Caki2 (cell line): ENCODE measurements at places on chromosomes 7 and 10. TPM values are rescaled to one million over a fixed set of nuclear protein-coding genes. Genes with fewer than 3 reads are reported as not detected.

DNA sequence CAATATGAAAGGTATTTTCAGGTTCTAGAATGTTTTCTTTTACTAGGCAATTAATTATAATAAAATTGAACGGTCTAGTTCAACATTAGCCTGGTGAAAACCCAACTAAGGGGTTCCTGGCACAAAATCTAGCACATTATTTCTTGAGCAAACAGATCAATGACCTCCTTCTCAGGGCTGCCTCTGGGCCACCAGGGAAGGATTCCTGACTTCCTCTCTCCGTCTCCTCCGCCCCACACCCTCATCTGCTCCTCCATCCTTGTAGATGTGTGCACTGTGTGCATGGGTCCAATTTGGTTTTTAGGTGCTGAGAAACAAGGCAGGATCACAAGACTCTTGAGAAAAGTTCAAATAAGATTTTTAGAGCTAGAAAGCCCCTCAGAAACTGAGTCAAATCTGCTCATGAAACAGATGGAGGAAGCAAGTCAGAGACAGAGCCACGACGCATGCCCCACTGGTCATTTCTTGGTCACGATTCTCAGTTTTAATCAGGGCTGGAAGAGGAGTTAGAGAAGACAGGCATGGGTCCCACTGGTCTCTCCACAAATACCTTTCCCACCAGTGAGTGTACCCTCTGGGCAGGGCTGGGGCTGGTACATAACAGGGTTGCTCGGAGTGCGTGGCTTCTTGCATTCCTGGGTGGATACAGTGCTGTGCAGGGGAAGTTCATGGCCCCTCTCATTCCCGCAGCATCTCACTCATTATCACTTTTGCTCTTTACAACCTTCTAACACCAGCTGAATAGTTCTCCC is 3.8 kb downstream of the TRPV6 start:
- no peak for DNase-seq

- DNase-seq = no peak
Measured at GRCh38 chr10:112189465-112189864, 5.9 kb upstream of the GPAM start.

DNA sequence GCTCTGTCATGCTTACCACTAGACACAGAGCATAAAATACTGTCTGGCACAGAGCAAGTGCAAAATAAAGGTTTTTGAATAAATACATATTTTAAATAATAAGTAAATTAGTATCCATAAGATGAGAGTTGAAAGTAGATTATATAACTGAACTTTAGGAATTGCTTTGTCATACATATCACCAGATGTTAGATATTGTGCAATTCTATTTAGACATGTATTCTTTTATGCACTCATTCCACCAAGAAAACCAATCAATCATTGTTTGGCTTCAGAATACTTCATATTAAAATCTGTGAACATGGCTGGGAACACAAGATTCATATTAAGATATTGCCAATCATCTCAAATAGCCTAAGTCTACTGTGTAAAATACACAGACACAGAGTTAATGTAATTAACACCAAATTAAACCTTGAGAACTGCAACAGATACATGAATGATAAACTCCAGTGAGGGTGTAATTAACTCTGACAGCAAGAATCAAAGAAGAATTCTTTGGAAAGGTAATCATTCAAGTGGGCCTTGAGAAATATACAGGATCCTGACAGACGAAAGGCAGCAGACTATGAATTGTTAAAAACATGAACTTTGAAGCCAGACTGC is 201.0 kb upstream of the PTN start:
- DNase-seq = no peak

GRCh38 chr7:45267262-45267661 is 109.7 kb downstream of the RAMP3 start:
- DNase-seq = no peak

GRCh38 chr7:111872450-111873325 is 310.4 kb upstream of the IMMP2L start:
- no peak for DNase-seq

DNA sequence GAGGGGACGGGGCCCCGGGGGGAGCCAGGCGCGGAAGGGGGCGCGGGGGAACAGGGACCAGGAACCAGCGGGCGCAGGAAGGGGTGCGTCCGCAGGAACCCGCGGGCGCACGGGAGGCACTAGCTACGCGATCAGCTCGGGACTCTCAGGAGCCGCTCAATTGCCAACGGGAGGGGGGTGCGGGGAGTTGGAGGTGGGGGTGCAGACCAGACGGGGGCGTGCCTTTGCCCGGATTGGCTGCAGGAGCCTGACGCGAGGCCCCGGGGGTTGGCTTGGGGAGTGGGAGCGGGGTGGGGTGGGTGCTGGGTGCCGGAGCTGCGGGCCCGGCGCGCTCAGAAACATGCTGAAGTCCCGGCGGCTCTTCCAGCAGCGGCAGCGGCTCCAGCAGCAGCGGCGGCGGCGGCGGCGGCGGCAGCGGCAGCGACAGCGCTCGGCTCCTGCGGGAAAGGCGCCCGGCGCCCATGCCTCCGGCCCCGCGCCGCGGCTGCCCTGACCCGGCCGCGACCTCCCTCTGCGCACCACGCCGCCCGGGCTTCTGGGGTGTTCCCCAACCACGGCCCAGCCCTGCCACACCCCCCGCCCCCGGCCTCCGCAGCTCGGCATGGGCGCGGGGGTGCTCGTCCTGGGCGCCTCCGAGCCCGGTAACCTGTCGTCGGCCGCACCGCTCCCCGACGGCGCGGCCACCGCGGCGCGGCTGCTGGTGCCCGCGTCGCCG is at the start of gene ADRB1:
ADRB1 (plus strand) TSS at position 335 of the 715 bp plus-strand sequence; CDS start at position 602, 267 bp downstream.
- peak; percentile 30 for DNase-seq

- DNase-seq = no peak
Measured at GRCh38 chr7:95669513-95669912, 73.2 kb upstream of the PDK4 start.

DNA sequence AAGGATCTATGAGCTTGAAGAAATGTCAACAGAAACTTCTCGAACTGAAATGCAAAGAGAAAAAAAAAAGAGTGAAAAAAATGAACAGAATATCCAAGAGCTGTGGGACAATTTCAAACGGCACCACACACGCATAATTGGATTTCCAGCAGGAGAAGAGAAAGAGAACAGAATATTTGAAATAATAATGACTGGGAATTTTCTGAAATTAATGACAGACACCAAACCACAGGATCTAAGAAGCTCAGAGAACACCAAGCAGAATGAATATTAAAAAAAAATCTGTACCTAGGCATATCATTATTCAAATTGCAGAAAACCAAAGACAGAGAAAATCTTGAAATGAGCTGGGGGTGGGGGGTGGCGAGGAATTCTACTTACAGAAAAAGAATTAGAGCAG is 27.2 kb downstream of the DPYSL4 start:
- no peak for DNase-seq

DNA sequence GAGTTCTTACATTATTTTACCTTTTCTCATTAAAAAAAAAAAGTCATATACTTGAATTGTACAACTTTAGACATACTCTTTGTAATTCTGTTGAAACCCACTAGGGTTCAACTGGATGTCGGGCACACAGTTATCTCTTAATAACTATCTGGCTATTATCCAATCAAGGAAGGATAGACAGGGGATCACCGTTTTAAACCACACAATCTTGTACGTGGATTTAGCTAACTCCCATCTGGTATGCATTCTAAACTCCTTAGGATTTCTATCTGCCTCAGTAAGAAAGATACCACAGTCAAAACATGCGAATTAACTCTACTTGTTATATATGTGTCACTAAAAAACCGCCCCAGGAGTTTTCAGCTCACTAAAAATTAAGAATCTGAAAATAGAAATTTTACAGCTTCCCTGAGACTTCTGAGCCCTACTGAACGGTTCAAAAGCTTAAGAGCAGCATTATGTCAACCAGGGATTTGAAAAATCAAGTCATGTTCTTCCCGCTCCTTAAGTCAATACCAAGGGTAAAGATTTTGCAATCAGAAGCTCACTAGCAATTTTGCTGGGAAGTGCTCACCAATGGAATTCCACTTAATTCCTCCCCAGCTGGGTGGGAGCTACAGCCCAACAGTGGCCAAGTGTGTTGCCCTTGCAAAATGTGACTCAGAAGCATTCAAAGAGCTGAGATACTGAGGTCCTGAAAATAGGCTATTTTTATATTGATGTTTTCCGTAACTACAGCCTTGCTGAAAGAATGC is 267.0 kb downstream of the FRMD4A start:
- no peak for DNase-seq

DNA sequence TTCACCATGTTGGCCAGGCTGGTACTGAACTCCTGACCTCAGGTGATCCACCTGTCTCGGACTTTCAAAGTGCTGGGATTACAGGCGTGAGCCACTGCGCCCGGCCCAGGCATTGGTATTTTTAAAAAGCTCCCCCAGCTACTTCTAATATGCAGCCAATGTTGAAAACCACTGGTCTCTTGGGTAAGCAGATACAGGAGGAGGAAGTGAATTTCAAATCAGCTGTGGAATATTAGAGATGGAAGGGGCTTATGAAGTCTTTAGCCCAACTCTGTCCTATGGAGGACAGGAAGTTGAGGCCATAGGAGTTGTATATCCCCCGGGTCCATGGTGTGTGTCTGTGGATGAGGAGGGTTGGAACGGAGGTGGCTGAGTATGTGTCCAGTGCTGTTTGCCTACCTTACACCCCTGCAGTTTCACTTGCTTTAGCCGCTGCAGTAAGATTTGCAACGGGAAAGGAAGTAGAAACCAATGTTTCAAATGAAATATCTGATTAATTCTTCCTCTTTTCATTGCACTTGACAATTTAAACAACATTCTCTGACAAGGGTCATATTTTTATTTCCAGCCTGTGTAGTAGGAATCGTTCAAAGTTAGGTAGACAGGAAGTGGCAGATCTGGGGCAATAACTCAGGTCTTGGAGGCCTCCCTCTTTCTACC is 3.4 kb downstream of the PDE6C start:
- no peak for DNase-seq

- no peak for DNase-seq
Measured at GRCh38 chr10:79353000-79353406, 5.7 kb downstream of the PPIF start.

- DNase-seq = no peak
Measured at GRCh38 chr7:128174386-128174785, 66.7 kb upstream of the LEP start.

GRCh38 chr10:112262546-112262945 is 20.7 kb upstream of the TECTB start:
- DNase-seq = no peak

- no peak for DNase-seq
Measured at GRCh38 chr7:81956520-81956919, 186.7 kb upstream of the HGF start.

DNA sequence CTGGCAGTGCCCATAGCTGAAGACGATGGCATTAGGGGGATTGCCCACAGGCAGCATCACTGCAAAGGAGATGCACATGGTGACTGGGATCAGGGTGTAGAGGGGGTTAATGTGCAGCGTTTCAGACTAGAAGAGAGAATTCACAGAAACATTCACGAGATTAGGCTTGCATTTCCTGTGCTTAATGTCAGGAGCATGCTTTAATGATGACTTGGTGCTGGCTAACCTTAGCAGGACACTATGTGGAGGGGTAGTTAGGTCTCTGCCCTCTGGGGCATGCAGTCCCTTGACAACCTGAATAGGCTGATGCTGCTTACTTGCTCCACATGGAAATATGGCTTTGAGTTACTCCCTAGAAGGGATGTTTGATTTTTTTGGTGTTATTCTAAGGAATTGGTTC is 21.8 kb downstream of the STMP1 start:
- DNase-seq = no peak

GRCh38 chr7:118945911-118946682 is 721.6 kb downstream of the ANKRD7 start:
- no peak for DNase-seq

DNA sequence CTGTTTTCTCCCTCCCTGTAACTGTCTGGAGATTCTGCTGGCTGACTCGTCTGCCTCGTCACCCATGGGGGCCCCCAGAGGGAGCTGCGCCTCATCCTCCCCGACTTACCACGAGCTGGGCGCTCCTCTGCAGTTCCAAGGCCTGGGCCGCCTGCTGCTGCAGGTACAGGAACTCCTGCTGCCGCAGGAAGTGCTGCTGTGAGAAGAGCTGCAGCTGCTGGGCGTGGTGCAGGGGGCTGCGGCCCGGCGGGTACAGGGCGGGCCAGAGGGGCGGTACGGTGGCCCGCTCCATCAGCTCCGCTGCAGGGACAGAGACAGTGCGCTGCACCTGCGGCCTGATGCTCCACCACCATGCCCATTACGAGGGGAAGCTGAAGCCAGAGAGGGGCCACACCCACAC is 47.7 kb downstream of the TNRC18 start:
- no peak for DNase-seq

GRCh38 chr10:97740613-97741012 is 3.7 kb downstream of the ZFYVE27 start:
- no peak for DNase-seq

GRCh38 chr7:111660478-111660877 is 98.2 kb upstream of the IMMP2L start:
- DNase-seq = no peak

GRCh38 chr7:50047716-50048115 is 45.3 kb downstream of the ZPBP start:
- no peak for DNase-seq

- no peak for DNase-seq
Measured at GRCh38 chr10:73847031-73847430, 27.3 kb downstream of the CAMK2G start.

DNA sequence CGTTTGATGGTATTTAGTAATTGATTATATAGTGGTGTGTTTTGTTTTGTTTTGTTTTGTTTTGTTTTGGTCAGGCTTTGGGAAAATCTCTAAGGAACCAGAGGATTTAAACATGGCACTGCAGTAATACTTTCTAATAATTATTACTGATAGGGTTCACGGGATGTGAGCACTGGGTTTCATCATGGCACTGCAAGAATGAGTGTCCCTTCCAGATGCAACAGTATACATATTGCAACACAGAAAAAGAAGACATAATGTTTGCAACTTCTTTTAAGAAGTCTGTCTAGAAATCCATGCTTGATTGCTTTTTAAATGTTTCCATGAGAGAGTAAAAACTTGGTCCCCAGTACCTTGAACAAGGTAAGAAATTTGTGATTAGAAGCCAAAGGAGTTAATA is 2.2 kb upstream of the CDCA7L start:
- no peak for DNase-seq

- DNase-seq = no peak
Measured at GRCh38 chr7:66682350-66683093, 53.8 kb downstream of the KCTD7 start.

DNA sequence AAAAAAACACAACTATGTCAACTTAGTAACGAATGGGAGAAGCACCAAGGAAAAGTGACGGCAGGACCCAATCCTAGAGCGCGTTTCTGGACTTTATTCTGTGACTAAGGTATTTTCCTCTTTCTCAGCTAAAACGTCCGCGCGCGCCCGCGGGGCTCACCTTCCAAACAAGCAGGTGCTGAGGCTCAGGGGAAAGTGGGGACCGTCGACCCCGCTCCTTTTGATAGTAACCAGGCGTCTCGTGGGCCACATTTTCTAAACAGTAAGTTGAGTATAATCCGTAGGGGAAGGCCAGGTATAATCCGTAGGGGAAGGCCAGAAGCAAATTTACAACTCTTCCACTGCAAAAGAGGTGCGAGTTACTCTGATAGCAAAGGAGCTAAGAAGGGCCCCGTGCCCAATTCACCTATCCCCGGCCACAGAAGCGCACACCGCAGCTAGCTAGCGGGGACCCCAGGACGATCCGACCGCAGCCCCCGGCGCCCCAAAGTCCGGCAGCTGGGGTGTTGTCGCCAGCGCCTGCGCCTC is 743 bp downstream of the MKI67 start:
- no peak for DNase-seq

PNLIPRP1 gene
- not detected in 2 replicates for total RNA-seq

GDF2 gene
- not detected in 2 replicates for total RNA-seq

BLNK gene
- total RNA-seq = not detected in 2 replicates

RARRES2 gene
- total RNA-seq = 2.7 and 10.6 TPM in 2 replicates

NOBOX gene
- not detected in 2 replicates for total RNA-seq

ENO4 gene
- total RNA-seq = 0.07 TPM in 1 of 2 replicates, not detected in the other

GDF10 gene
- total RNA-seq = not detected in 2 replicates

DDX56 gene
- 131 and 153 TPM in 2 replicates for total RNA-seq

TFR2 gene
- 0.27 TPM in 1 of 2 replicates, not detected in the other for total RNA-seq
